ENCODE measurements at places on chromosomes 6 and 20.

- DNase-seq, result peak; percentile 41
Observed at GRCh38 chr6:40845553-40845952, 193.5 kb downstream of the UNC5CL start.

GRCh38 chr20:10268636-10269035 is 50.0 kb downstream of the SNAP25 start:
- DNase-seq, result no peak

DNA sequence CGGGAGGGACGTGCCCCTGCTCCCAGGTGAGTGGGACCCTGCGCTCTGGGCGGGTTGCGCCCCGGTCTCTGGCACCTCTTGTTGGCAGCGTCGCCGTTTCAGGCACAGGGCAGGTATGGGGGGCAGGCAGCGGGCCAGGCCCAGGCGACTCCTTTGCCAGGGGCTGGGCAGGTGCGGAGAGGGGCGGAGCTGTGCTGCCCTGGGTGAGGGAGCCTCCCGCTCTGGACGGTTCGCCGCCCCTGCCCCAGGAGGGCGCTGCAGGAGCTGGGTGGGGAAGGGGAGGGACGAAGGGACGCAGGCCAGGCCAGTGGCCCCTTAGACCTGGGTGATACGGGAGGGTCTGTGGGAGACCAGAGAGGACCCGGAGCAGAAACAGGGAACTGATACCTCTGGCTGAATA is 663.9 kb upstream of the DEFB115 start:
- DNase-seq, result no peak

DNA sequence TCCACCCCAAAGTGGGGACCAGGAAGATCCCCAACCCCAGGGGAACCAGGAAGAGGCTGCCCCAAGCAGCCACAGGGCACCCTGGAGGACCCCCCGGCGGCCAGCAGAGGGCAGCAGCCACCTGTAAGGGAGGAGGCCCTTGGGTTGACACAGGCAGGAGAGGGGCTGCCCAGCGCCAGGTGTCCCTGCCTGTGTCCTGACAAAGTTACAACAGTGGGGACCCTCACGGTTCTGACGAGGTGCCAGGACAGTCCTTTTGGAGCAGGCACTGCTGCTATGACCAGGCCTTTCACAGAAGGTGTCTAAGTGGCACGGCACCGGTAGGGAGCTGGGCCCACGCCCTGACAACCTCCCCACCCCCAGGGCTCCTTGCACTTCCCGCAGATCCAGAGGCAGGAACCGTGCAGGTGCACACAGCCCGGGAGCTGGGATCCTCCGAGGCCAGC is 176.7 kb downstream of the BMP7 start:
- DNase-seq, result peak; percentile 79

DNA sequence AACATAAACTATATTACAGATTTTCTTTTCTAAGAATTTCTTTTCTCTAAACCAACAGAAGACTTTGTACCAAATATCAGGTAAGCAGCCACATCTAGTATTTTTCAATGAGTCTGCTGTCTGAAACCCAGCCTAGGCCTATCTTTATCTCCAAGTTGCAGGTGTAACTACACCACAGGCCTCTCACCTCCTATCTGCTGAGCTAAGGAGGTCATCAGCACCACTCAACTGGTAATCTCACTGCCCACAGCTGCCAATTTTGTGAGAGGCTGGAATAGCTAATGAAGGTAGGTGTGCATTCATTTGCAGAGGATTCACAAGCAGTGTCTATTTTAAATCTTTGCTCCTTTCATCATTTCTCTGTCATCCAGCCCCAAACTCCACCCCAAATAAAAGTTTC is 584.8 kb downstream of the HDGFL1 start:
- no peak for DNase-seq

- DNase-seq, result no peak
Observed at GRCh38 chr6:165580136-165580535, 82.9 kb downstream of the PDE10A start.

DNA sequence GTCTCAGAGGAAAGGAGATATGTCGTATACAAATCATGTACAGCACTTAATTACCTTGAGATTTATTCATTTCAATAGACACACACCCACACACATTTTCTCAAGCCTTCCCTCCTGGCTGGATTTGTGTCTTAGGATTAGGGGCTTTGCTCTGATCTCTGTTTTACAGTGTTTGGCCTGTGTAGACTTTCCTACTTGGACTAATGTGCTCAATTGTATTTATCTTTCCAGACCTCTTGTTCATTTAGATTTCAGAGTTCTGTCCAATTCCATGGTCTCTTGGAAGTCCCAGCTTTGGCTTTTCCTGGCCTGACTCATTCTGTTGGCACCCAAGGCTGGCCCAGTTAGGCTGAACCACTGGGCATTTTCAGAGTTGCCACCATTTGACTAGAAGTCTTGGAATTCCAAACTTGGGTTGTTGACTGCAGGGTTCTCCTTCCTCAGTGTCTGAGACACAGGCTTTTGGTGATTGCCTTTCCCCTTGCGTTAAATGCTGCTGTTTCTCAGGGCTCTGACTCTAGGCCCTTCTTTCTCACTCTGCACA is 8.9 kb upstream of the RFPL4B start:
- DNase-seq, result no peak

GRCh38 chr6:149567945-149568585 is 1.9 kb downstream of the GINM1 start:
- no peak for DNase-seq

GRCh38 chr6:72811971-72812421 is 190.1 kb downstream of the KCNQ5 start:
- no peak for DNase-seq

DNA sequence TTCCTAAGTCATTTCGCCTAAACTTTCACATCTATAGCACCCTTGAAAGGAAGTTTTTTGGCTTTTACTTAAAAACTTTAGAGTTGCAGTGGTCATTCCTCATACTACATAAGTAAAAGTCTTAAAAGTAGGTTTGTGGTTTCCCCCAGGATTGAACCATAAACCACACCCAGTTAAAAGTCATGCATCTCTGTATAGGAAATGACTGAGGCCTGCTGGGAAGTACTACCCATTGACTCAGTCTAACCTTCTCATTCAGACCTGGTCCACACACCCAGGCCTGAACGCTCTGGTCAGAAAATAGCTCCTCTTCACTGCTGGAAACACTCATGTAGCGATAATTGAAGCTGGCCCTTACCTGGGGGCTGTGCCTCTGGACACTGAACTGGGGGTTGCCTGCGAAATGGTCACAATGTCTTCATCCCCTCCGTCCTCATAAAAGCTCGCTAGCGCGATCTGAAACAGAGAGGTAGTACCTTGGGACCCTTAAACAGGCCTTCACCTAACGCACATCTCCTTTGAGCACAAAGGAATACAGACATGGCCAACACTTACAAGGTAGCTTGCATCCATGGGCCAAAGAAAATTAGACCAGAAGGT is 2.6 kb downstream of the NSFL1C start:
- DNase-seq, result no peak

DNA sequence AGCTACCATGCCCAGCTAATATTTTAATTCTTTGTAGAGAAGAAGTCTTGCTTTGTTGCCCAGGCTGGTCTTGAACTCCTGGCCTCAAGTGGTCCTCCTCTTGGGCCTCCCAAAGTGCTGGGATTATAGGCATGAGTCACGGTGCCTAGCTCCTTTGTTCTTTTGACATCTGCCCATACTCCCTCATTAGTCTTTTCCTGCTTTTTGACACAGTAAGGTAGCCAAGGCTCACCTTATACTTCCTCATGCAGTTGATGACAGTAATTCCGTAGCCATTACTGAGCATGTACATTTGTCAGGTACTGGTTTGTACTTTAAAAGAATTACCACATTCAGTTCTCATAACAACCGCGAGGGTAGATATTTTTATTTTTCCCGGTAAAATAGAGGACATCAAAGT is 76.7 kb downstream of the CDYL start:
- no peak for DNase-seq

DNA sequence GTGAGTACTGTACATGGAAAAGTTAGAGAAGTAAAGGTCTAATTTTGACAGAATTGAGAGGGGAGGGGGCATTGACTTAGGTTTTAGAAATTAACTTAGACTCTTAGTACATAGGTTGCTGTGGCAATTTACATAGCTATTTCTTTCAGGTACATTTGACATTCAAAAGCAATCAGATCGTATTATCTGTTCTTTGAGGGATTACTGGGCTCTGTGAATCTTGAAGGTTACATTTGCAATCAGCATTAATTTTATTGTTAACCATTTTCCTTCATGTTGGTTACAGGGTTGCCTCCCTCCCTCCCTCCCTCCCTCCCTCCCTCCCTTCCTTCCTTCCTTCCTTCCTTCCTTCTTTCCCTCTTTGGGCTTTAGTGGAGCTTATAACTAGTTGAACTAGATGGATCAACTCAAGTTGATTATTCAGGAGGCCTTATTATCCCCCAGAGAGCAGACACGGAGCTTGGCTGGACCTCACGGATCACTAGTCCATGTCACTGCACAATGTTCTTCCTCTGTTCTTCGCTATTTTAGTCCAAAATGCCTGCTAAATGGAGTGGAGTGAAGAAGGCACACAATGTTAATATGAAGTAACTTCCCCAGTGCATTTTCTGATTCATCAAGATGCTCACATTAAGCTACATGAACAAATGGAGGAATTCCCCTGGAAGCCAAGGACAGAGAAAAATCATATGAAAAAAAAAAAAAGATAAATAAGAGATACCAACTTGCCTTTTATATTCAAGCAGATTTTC is 87.8 kb downstream of the PLCB4 start:
- DNase-seq, result no peak

DNA sequence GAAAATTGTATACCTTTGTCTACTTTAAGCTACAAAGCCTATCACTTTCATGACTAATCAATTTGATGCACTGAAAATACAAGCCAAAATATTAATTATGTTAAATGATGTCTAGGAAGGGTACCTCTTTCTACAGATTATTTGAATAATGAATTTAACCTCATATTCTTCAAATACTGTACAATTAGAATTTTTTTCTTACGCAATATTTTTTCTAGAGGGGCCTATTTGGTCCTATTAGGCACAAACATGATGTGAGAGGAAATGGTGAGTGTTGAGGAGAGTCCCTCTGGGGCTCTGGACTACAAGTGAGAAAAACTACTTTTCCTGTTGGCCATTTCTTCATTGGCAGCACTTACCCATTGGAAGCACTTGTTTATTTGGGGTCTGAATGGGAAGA is 5.4 kb downstream of the DCDC2 start:
- no peak for DNase-seq

DNA sequence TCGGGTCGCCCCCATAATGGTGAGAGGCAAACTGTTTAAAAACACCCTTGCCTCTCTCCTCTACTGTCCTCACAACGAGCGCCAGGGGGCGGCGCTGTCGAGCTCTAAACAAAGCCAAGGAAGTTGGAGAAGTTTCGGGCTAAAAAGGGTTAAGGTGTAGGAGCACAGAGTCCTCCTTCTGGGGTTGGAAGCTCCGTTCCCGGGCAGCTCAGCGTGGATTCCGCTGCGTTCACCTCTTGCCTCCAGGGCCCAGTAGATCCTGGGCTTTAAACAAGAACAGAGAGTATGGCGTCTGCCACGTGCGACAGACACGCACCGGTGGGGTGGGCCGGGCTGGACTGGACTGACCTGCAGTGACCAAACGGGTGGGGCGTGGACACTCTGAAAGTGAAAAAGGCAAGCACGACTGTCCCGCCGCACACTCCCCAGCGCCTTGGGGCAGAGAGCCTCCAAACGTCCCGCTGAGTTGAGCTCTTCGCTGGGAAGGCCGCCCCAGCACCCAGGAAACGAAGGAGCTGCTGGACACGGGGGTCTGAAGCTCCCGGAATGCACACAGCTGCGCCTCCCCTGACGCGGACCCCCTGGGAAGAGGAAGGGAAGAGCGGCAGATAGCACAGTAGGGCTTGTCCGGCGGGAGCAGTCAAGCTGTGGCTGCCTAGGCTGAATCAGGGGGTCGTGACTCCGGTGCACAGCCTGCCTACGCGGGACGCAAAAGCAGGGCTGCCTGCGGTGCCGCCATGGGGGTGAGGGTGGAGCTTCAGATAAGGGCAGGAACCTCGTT is 1.6 kb upstream of the THBD start:
- DNase-seq, result peak; percentile 93

DNA sequence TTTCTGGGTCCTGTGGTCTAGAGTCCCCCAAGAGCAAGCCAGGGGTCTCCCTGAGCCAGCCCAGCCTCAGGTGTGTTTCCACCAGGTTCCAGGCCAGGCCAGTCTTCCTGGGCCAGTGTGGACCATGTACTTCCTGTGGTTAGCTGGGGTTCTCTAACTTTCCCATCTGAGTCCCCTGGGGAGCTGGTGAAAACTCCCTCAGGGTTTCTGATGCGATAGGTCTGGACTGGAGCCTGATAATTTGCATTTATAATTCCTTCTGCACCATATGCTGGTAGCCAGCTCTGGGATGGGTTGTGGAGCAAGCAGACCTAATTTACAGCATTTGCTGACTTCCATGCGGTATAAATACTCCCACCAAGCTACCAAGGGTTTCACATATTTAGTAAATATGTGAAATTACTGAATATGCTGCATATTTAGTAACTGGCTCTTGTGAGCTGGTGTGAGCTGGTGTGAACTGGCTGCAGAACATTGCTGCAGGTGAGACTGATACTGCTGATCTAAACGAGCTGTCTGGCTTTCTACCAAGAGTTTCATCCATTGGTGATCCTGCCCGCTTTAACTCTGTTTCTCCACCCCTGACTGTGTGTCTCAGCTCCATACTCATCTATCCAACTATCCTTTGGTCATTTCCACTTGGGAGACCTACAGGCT is 62.6 kb downstream of the RIN2 start:
- no peak for DNase-seq

DNA sequence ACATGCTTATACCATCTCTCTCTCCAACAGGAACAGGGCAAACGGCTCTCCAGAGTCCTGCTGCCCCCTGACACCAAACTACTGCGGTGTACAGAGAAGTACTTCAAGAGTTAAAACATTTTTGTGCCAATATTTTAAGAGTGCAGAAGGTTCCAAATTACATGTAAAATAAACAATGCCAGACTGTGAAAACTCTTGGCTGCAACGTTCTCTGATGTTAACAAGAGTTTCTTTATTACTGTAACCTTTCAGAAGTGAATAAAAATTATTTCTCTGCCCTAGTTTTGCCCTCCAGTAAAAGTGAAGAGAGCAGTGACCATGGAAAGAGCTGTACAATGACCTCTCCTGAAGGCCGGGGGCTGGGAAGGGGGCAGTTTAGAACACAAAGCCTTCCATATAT is 41.4 kb upstream of the FAM83C start:
- DNase-seq, result no peak

DNA sequence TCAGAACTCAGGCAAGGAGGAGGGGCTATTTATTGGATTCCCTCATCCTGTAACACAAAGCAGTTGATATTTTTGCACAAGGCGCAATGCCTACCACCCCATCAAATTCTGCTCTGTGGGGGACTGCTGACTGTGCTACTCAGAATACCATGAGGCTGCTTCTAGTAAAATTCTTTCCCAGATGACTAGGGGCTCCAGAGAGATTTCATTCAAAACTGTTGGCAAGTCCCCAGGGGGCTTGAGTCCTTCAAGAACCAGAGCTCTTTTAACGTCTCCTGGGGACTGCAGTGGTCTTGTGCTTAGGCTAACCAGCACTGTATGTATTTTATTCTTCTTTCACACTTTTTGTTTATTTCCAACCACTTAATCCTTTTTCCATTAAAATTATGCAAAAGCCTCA is 365.9 kb upstream of the AGPAT4 start:
- DNase-seq, result no peak
